ENCODE measurements at places on chromosomes 16 and 17. TPM values are rescaled to one million over a fixed set of nuclear protein-coding genes. Genes with fewer than 3 reads are reported as not detected.

CD300H gene
- total RNA-seq = not detected

EXOC3L1 gene
- total RNA-seq = 1.5 TPM

SSTR5 gene
- total RNA-seq = not detected

NPIPB6 gene
- 3.7 TPM for total RNA-seq

CTRB1 gene
- total RNA-seq = not detected

TBC1D26 gene
- 1.2 TPM for total RNA-seq

CDRT4 gene
- total RNA-seq = 7.1 TPM

TAF1C gene
- total RNA-seq = 17.5 TPM

ZKSCAN2 gene
- total RNA-seq = 14.5 TPM

TLCD1 gene
- total RNA-seq = 0.98 TPM

SLFN14 gene
- total RNA-seq = 0.25 TPM

SEPTIN12 gene
- total RNA-seq = not detected

CEMP1 gene
- not detected for total RNA-seq

RNF40 gene
- total RNA-seq = 64.4 TPM

TBC1D3 gene
- total RNA-seq = not detected

SLC2A4 gene
- 0.25 TPM for total RNA-seq

TCAP gene
- total RNA-seq = 1.5 TPM

GAST gene
- not detected for total RNA-seq

MMP28 gene
- total RNA-seq = 6.4 TPM

MYH11 gene
- 0.98 TPM for total RNA-seq

AATK gene
- total RNA-seq = 7.9 TPM

CCL7 gene
- total RNA-seq = not detected

PDILT gene
- total RNA-seq = not detected

FAM20A gene
- 4.7 TPM for total RNA-seq

HOXB8 gene
- total RNA-seq = 0.98 TPM

NOG gene
- 5.4 TPM for total RNA-seq

METTL26 gene
- 23.1 TPM for total RNA-seq

CCDC78 gene
- 2.5 TPM for total RNA-seq

SLC5A2 gene
- 1.5 TPM for total RNA-seq

SCGB1C2 gene
- not detected for total RNA-seq

CHST6 gene
- total RNA-seq = 0.74 TPM

TTYH2 gene
- 6.4 TPM for total RNA-seq

LSM12 gene
- 11.6 TPM for total RNA-seq

AOC2 gene
- 0.49 TPM for total RNA-seq

PAQR4 gene
- 14.8 TPM for total RNA-seq

PMM2 gene
- 7.6 TPM for total RNA-seq

NPIPB4 gene
- 45.0 TPM for total RNA-seq

TMEM114 gene
- total RNA-seq = not detected

CCL8 gene
- total RNA-seq = 0.25 TPM

VTN gene
- 0.25 TPM for total RNA-seq

ATP2A1 gene
- under 0.01 TPM for total RNA-seq

LHX1 gene
- total RNA-seq = under 0.01 TPM

YWHAE gene
- total RNA-seq = 690 TPM

DNAH9 gene
- total RNA-seq = 1.5 TPM

ADGRG3 gene
- 0.49 TPM for total RNA-seq

HS3ST3B1 gene
- total RNA-seq = 0.74 TPM

PIPOX gene
- total RNA-seq = 3.0 TPM

PHAF1 gene
- total RNA-seq = 19.2 TPM

TM4SF5 gene
- not detected for total RNA-seq

CCL16 gene
- total RNA-seq = not detected

RASD1 gene
- total RNA-seq = 7.4 TPM

CCL17 gene
- total RNA-seq = not detected

GPR179 gene
- 0.74 TPM for total RNA-seq

PSMB3 gene
- 74.7 TPM for total RNA-seq

DBNDD1 gene
- 12.8 TPM for total RNA-seq

SULT1A1 gene
- total RNA-seq = 6.4 TPM
